ENCODE measurements at places on chromosomes 7 and 10.

DNA sequence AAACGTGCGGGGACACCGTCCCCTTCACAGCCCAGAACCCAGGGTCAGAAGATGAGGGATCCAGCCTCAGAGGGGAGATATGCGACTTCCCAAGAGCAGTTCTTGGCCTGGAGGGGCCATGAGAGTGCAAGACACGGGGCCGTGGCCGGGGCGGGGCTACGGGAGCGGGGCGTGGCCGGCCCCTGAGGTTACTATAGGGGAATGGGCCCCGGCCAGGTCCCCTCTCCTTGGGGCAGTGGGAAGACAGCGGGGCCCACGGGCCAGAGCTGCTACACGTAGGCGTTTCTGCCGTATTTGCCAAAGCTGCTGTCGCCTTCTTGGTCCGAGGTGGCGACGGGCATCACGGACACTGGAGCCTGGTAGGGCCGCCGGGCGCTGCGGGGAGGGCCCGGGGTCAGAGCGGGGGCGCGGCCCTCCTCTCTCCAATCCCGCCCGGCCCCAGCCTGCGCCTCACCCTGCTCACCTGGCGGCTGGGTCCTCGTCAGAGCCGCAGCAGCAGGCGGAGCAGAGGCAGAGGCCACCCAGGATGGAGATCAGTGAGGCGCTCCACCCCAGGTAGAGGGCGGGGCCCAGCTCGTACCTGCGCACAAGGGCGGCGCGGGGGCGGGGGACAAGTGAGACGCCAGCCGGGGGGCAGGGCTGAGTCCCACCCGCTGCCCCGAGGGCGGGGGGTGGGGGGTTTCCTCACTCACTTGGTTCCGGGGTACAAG lies 5.3 kb downstream of the CLDN15 start:
- DNase-seq = no peak

DNA sequence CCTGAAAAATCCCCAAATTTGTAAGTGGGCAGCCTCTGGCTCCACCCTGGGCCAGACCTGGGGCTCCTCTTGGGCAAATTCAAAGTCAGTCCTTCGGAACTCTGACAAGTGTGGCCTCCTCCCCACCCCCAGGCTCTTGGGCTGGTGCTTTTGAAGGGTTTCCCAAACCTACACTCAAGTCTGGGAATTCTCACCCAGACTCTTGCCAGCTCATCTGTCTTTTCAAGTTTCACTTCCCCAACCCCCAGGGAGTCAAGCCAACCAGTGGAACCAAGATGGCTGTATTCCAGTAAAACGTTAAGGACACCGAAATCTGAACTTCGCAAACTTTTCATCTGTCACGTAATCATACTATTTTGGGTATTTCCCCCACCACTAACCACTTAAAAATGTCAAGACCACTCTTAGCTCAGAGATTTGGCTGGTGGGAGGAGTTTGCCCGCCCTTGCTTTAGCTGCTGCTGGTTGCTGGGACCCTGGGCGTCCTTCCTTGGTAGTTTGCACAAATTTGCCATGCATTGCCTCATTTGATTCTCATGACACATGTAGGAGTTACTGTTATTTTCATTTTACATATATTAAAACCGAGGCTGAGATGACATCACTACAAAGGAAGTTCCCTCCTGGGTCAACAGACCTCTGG lies 1.7 kb upstream of the MYO1G start:
- peak; percentile 48 for DNase-seq

DNA sequence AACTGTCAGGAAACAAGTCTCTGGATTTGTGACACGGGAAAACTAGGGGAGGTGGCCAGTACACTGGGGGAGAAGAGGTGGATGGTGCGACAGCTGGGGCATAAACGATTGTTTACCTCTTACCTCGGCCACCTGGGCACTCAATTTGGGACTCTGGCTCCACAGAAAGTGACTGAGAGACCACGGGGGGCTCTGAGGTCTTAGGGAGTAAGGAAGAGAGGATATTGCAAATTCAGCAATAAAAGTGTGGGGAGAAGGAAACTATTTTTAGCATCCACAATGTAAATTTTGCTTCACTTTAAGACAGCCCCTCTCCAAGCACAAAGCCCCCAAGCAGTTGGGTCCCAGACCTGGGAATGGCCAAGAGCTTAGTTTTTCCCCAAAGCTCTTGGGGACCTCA lies 440.5 kb downstream of the GRID1 start:
- DNase-seq = no peak

DNA sequence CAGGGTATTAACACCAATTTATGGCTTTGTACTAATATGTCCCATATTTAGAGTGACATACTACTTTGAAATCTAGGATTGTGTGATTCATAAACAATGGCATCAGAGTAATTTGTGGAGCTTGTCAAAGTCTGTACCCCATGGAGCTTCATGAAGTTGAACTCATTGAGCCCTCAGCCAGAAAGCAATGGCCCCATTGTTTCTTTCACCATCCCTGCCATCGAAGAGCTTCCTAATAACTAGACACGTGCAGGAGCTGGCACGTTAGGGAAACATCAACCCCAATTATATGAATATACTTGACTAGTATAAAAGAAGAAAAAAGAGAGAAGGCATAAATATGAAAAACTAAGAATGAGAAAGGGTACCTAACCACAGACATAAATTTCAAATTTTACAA lies 206.6 kb downstream of the CXCL12 start:
- no peak for DNase-seq

- no peak for DNase-seq
These were observed 86.9 kb upstream of the KCND2 start for GRCh38 chr7:120185940-120186682.

GRCh38 chr10:44966816-44967509 lies 7.4 kb downstream of the RASSF4 start:
- DNase-seq = peak; percentile 19

GRCh38 chr7:94382132-94382531 lies 12.6 kb upstream of the COL1A2 start:
- DNase-seq = no peak

- no peak for DNase-seq
These were observed 353.7 kb downstream of the GLRX3 start for GRCh38 chr10:130489891-130490290.

DNA sequence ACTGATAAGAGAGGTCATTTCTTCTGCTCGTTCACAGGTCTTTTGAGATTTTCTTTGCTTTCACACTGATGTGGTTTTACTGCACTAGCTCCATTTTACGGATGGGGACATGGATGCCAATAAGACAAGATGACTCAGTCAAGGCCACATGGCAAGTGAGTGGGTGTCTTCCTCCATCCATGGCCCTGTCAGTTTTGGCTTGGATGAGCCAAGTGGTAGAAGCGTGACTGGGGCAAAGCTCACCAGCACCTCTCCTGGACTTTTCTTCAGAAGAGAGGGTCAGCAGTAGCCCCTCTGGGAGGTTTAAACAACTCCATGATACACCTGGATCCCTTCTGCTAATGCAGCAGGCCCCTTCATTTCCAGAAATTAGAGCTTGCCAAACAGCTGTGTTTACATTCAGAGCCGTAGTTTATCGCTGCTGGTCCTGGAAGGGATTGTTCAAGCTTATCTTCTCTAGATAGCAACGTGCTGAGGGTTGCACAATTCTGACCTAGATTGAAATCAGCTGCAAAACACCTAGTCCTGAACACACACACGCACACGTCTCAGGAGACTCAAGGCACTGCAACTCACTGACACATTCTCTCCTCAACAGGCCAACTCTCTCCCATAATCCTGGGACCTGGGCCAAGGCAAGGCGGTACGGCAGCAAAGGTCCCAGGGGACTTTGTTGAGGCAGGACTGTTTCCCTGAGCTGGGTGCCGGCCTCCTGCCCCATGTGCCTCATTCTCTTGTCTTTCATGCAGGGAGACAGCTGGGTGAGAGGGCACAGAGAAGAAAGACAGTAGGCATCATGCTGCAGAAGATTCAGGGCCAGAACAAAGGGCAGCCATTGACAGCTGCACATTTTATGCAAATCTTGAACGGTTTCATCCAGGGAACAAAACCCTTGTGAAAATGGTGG lies 14.2 kb upstream of the PDCD4 start:
- peak; percentile 49 for DNase-seq

GRCh38 chr10:76887223-76888010 lies 750.2 kb downstream of the KCNMA1 start:
- DNase-seq = no peak

DNA sequence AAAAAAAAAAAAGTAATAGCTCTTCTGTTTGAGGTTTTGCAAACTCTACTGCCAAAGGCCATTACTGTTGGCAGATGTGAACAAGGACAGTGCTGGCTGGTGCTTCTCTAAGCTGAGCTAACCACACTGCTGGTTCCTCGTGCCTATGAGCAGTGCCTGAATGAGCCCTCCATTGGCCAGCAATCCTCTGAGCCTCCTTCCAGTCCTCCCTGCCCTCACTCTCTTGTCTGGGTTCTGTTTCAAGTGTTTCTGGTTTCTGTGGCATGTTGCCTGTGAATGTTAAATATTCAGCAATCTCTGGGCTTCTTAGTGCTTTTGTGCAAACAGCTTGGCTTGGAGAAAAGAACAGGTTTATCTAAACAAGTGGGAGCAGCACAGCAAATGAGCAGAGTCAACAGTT lies 161.3 kb upstream of the AUTS2 start:
- DNase-seq = no peak

GRCh38 chr10:46068117-46068516 lies 22.0 kb upstream of the MSMB start:
- DNase-seq = no peak

DNA sequence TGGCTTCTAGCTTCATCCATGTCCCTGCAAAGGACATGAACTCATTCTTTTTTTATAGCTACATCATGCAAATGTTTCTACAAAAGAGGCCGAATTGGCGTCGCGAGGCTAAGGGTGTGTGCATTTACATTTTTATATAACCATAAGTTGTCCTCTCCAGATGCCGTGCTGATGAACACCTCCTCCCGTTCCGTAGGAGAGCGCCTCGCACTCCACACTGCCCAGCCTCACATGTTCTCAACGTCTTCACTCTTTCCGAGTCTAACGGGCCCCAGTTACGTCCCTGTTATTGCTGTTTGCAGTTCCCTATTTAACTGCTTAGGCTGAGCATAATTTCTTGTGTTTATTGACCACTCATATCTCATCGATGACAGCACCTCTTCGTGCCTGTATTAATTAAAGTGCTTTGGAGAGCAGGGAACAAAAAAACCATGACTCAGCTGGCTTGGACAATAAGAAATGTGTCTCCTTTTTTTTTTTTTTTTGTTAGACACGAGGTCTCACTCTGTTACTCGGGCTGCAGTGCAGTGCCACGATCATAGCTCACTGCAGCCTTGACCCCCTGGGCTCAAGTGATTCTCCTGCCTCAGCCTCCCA lies 113.5 kb upstream of the SDK1 start:
- DNase-seq = no peak

DNA sequence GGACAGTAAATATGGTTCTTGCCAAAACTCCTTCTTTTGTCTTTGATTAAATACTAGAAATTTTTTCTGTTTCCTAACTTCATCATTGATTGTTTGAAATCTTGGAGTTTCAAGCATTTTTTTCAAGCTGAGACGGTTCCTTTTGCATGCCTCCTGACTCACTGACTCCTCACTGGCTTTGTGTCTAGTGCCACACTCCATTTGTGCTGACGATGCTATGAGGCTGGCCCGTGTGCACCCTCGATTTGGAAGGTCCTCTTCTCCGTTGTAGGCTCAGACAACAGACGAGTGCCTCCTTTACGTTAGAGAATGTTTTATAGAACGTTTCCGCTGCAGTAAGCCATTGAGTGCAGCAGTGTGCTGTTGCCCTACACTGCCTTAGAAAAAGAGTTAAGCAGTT lies 10.8 kb upstream of the CSGALNACT2 start:
- no peak for DNase-seq

DNA sequence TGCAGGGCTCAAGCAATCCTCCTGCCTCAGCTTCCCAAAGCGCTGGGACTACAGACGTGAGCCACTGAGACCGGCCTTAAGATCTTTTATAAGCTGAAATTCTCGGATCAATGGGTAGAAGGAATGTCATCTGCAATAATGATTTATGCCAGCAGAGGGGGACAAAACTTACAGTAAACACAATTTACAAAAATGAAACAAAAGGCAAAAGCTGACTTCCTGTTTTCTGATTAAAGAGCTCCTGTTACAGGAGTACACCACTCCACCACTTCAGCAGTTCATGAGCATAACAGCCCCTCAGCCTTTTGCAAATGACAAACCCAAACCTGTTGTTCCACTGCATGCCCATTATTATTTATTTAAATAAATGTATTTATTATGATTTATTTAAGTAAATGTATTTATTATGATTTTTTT lies 88.5 kb upstream of the ATP6V0A4 start:
- no peak for DNase-seq

- DNase-seq = no peak
These were observed 32.3 kb downstream of the AHCYL2 start for GRCh38 chr7:129257168-129257567.

DNA sequence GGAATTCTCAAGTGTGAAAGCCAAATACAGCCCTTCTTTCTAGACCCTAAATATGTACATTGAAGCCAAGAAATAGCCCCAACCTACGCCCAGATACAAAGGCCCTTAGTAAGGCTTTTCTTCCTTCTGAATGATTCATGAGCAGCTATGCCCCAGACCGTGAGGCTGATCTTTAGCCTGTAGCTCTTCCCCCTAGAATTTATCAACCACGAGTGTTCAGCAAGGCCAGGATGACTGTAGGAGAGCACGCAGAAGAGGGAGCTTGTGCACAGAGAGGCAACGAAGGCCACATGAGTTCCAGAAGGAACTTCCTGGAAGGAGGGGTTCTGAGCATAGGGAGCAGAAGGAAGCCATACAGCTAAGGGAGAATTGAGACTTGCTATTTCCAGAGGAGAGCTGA lies 53.0 kb upstream of the HABP2 start:
- DNase-seq = no peak

GRCh38 chr10:121900443-121901174 lies 27.2 kb downstream of the ATE1 start:
- DNase-seq = no peak

DNA sequence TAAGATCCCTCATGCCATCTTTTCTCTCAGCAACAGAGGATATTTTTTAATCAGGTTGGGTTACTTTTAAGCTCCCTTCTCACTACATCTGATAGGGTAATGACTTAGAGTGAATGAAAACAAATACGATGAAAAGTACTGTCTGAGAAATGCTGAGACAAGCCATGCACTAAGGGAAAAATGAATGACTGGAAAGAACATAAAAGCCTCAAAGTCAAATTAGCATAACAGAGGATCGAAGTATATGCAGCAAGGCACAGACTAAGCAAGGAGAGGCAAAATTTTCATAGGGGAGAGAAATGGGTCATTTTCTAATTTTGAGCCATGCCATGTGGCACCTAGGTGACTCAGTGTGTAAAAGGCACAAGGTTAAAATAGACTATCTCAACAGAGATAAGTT lies 8.5 kb upstream of the POT1 start:
- DNase-seq = no peak

- DNase-seq = no peak
These were observed 92.8 kb upstream of the ZMIZ1 start for GRCh38 chr10:78975926-78976325.

DNA sequence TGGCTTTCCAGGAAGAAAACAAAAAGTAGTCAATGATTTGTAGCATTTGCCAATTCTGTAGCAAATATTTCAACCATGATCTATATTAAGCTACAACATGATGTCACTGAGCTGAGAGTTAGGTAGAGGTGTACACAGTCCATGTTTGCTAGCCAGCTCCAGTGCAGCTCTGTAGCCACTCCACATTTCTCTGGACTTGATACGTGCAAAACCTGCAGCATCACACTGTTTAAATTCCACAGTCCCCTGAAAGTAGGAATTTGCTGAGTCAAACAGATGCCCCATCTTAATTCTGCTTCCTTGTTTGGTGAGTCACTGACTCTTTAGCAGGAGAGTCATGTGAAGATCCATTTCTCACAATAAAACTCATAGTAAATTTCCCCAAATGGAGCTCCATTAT lies 89.8 kb upstream of the LRRTM3 start:
- no peak for DNase-seq

GRCh38 chr7:74028321-74028838 lies 407 bp downstream of the ELN start:
- no peak for DNase-seq

- DNase-seq = no peak
These were observed 60.0 kb downstream of the PLXNA4 start for GRCh38 chr7:132516042-132516840.

All from femur (tissue), 1 donor.